Omental fat pad (tissue), 4 donors: ENCODE measurements at places on chromosomes 16 and 17. TPM values are rescaled to one million over a fixed set of nuclear protein-coding genes. Genes with fewer than 3 reads are reported as not detected.

- DNase-seq: peak; percentile 67
These were observed 54.8 kb downstream of the VAC14 start for GRCh38 chr16:70746040-70746707.

GRCh38 chr16:64974381-64974780, 147.5 kb downstream of the CDH11 start:
- no peak for DNase-seq

DNA sequence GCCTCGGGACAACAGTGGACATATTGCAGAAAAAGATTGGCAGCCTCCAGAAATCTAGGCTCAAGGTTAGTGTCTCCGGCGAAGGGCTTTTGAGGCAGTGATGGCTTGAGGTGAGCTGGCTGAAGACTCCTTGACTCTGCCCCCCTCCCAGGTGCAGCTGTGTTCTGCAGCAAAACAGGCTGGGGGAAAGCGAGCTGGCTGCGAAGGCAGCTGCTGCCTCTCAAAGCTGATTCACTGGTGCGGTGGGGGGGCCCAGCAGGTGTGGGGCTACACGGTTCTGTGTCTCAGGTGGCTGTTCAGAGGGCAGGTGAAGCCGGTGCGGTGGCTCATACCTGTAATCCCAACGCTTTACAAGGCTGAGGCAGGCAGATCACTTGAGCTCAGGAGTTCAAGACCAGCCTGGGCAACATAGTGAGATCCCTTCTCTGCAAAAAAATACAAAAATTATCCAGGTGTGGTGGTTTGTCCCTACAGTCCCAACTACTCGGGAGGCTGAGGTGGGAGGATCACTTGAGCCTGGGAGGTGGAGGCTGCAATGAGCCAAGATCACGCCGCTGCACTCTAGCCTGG, 22.9 kb downstream of the C16orf96 start:
- DNase-seq: no peak

DNA sequence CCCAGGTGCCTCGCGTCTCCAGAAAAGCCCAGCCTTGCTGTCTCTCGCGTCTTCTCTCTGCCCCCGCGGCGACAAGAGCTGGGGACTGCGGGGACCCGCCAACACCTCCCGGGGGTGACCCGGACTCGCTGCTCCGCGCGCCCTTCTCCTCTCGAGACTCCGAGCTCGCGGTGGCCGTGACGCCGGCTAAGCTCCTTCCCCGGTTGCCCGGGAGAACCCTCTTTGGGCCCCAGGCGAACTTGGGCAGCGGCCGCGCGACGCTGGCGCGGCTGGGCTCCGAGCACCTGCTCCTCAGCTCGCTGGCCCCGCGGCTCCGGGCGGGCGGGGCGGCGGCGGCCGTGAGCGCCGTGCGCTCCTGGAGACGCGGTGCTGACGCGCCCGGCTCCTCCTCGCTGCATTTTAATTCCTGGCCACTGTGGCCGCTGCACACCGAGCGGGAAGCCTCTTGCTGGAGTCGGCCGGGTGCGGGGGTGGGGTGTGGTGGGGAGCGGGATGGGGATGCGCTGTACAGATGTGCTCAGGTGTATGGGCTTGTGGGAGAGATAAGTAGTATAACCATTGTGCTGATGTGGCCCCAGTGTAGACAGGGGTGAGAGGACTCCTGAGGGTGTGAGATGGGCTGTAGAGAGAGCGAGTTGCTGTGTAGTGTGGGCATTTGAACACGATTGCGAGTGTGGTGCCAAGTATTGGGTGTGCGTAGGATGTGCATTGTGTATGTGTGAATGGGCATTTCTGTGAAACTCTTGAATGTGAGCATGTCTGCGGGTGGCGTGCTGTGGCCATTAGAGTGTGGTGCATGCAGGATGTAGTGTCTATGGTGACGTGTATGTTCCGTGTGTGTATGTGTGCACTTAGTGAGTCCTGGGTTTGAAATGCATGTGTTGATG, at the start of gene ASIC2:
ASIC2 (minus strand) TSS at position 315 of the 887 bp plus-strand sequence.
- DNase-seq: no peak

- no peak for DNase-seq
These were observed 198.0 kb upstream of the MAF start for GRCh38 chr16:79798416-79799053.

GRCh38 chr16:82584553-82585152, 42.1 kb upstream of the CDH13 start:
- DNase-seq: no peak

FNDC8 gene
- total RNA-seq: not detected

KRT222 gene
- 2.0 TPM for total RNA-seq
